Naive thymus-derived CD4-positive, alpha-beta T cell (primary cell): ENCODE measurements at places on chromosomes 7 and 10. TPM values are rescaled to one million over a fixed set of nuclear protein-coding genes. Genes with fewer than 3 reads are reported as not detected.

GRCh38 chr10:123097039-123097438, 38.7 kb upstream of the HMX3 start:
- no peak for DNase-seq

- DNase-seq = peak; percentile 89
These were observed 492 bp upstream of the VCL start for GRCh38 chr10:73997461-73997786.

GRCh38 chr7:121837462-121837861, 35.5 kb upstream of the PTPRZ1 start:
- no peak for DNase-seq

DNA sequence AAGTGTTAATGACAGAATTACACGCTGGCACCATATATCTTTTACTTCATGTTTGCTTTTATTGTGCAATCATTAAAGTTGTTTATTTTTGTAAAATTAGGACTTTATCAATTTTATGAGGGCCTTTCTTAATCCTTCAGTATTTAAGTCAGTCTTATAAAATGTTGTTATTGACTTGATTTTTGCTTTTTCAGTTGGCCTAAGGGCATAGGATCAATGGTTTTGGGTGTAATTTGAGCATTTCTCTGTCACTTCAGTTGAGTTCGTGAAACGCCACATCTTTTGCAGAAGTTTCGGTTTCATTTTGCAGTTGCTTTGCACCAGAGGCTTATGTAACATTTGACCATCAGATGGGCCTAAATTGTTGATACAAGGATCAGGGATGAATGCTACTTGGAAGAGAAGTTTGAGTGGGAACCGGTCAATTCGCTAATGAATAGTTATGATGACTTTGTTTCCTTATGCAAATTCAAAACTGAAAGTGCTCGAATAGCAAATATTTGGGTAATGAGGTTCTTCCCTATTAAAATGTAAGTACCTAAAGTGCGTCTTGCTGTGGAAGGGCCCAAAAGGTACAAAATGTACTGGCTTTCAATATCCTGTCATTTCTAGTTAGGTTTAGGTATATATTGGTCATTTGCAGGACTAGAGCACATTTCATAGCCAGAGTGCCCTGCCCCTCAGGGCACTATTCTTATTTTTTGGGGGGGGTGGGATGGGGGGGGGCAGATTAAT, 340.9 kb downstream of the LRMDA start:
- peak; percentile 20 for DNase-seq

DNA sequence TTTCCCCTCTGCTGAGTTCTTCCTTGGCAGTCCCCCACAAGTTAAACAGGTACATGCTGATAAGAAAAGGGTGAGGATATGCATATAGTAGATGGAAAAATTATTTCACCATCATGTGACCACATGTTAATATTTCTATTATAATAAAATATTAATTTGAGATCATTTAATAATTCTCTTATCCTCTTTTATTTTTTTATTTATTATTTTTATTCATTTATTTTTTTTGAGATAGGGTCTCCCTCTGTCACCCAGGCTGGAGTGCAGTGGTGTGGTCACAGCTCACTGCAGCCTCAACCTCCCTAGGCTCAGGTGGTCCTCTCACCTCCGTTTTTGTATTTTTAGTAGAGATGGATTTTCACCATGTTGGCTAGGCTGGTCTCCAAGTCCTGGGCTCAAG, 11.6 kb upstream of the GLI3 start:
- no peak for DNase-seq

DNA sequence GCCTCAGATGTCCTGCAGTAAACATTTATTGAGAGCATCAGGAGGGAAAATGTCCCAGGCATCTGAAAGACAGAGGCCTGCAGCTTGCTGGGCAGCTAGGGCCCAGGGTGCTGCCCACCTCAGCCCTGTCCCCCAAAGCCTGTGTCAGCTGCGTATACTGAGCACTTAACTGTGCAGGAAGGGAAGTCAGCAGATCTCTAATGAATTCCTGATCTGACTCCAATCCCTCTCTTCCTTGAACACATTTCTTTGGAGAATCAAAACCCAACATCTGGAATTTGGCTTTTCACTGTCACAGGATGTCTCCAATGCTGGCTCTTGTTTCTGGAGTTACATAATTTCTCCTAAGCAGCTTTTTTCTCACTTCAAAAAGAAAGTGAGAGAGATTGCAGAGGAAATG, 364.7 kb upstream of the NFE2L3 start:
- no peak for DNase-seq

- DNase-seq = no peak
These were observed 180.3 kb upstream of the MYO3A start for GRCh38 chr10:25753776-25754175.

DNA sequence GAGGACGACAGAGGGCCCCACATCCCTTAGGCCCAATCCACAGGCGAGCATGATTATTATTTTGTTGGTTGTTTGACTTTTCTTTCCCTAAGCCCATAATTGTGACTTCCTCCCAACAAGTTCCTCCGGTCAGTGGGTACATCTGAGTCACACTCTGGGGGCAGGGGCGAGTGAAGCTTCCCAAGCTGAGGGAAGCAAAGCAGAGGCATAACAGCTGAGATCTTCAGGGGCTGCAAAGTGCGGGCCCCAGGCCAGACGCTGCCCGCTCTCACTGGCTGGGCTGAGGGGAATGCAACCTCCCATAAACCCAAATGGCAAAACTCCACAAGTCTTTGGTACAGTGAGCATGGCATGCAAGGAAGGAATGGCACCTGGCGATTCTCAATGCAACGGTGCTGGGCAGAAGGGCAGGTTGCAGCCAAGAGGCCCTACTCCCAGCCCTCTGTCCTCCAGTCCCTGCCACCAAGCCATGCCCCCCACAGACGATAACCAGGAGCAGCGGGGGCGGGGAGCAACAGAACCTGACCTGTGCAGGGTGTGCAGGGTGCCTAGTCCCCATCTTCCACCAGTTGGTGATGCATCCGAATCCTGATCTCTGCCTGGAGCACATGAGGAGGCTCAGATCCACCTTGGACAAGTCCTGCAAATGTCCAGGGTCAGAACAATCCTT, 25.3 kb downstream of the TNS3 start:
- DNase-seq = no peak

GRCh38 chr7:121753944-121754343, 119.0 kb upstream of the PTPRZ1 start:
- DNase-seq = no peak

- no peak for DNase-seq
These were observed 72.3 kb downstream of the ELMO1 start for GRCh38 chr7:37376386-37376785.

DNA sequence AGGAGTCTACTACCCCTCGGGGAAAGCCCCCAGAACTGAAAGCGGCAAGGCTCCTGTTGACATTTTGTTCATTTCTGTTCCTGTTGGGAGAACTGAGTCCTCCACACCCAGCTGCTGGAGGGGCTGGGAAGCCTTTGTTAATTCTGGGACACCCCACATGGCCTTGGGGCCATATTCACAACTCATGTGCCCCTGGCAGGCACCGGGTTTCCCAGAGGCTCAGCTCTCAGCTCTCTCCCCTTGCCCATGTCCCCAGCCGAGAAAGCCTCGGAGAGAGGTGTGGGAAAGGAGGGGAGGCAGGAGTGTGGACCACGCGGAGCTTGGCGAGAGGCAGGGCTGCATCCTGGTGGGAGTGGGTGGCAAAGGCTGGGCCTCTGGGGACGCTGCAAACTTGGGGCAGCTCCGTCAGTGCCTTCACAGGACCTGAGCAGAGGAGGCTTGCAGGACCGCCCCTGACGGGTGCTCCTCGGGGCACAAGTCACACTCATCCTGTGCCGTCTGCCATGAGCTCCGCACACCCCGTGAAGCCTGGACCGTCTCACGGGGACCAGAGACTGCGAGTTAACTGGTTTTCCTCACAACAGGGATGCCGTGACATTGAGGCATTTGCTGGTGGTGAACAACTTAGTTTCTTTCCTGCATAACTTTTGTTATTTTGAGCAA, 140.9 kb downstream of the DNAJB6 start:
- DNase-seq = peak; percentile 22

DNA sequence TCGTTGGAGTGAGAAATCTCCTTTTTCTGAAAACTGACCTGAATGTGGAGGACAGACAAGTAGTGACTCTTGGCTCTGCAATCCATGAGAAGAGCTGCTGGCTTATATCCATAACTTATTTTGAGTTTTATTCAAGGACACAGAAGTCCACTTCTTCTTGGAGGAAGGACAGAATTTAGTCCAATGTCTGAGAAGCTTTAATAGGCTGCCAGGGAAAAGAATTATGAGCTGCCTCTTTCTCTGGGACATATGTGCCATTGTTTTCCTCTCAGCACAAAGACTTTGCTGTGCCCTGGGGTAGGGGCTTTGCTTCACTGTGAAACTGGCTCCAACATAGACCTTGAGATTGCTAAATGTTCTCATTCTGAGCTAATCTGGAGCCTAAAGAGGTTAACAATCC, 20.5 kb upstream of the AOC1 start:
- DNase-seq = no peak

DNA sequence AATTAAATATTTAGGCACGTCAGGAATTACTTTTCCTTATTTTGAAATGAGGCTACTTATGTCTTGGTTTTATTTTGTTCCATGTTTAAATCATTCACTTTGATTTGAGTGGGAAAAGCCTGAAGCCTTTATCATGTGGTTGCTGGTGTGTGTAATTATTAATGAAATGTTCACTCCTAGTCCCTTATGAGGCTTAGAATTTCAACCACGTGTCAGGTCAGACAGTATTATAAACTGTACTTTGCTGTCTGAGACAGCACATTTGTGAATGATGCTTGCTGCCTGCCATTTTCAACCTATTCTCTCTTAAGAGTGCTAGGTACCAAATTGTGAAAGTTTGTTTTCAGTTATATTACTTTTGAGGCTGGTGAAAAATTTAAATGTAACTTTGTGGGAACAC, 58.9 kb downstream of the COL17A1 start:
- DNase-seq = no peak

DNA sequence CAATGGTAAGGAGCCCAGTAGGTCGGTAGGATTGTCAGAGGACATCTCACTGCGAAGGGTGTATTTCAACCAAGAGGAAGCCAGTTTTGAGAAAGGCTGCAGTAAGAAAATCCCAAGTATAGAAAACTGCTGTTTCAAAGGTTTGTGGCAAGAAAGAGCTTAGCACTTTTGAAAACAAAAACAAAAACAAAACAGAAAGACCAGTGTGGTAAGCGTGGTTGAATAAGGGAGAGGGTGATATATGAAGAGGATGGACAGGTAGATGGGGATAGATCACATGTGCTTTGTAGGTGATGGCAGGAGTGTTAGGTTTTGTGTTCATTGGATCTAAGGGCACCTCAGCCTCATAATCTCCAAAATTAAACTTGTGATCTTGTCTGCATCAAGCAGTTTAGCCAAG, 141.6 kb upstream of the WNT16 start:
- no peak for DNase-seq

GRCh38 chr7:128781126-128781525, 5.5 kb upstream of the OPN1SW start:
- DNase-seq = no peak

- DNase-seq = no peak
These were observed 177.9 kb downstream of the PDE1C start for GRCh38 chr7:31892099-31892829.

The GRID2IP gene
- 1.5 TPM for total RNA-seq

The CXCL12 gene
- not detected in 2 replicates for total RNA-seq

The GIMAP4 gene
- total RNA-seq = 74.9 TPM

The ITIH5 gene
- not detected for total RNA-seq

The MAP3K8 gene
- 30.2 and 31.2 TPM in 2 replicates for total RNA-seq

The SCIN gene
- 0.95 TPM for total RNA-seq

The DRGX gene
- not detected for total RNA-seq

The LRRC72 gene
- total RNA-seq = not detected
